ENCODE measurements at places on chromosomes 11 and 22.

GRCh38 chr11:8586805-8587204 is 7.2 kb downstream of the STK33 start:
- no peak for DNase-seq

DNA sequence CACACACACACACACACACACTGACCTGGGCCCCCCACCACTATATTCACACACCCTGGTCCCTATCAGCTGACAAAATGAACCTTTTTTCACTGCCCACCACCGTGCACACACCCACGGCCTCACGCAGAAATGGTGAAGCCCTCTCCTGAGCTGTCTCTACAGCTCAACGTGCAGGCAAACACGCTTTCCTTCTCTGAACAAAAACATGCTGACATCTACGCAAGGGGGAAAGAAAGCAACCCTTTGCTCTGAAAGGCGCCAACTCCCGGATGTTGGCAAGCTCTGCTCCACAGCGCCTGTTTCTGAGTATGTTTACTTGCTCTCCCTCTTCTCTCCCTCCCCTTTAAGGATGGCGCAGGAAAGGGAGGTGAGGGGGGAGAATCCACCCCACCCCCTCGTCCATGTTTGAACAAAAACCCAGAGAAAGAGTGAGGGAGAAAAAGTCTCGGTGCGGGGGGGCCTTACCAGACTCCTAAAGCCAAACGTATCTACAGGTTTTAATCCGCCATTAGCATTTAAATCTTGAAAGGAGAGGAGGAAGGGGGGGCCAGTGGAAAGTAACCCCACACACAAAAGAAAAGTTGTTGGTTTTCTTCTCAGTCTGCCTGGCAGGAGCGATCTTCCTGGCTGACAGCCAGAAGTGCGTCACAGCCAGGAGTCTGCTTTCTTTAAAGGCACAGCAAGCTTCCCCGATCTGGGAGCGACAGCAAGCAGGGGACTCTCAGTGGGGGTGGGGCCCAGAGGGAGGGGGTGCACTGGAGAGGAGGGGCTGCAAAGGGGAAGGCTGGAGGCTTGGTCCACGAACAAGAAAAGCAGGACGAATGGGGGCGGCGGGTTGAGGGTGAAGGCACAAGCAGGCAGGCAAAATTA is 39.6 kb downstream of the NUMA1 start:
- peak; percentile 55 for DNase-seq

DNA sequence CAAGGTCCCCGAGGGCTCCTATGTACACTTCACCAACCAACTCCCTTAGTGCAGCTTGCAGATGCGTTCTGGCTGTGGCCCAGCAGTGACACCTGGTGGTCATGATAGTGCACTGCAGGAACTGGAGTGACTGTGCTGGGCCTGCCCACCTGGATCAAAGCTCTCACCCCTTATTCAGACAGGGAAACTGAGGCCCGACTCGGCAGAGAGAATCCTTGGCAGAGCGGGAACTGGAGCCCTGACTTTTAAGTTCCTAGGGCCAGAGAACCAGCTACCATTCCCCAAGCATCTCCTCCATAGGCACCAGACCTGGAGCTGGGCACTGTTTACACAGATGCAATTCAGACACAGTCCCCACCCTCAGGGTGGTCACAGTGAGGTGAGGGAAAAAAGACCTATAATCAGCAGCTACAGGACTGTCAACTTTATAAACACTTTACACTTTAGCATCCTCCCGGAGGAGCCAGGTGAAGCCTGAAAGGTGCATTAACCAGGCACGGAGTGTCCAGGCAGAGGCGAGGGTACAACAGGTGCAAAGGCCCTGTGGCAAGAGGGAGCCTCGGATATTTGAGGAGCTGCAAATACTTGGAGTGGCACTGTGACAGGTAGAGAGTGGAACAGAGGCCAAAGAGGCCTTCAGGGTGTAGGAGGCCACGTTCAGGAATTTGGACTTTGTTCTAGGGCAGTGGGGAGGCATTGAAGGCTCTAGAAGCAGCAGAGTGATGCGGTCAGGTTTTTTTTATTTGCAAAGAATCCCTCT is 22.0 kb downstream of the RHBDD3 start:
- DNase-seq, result peak; percentile 46

DNA sequence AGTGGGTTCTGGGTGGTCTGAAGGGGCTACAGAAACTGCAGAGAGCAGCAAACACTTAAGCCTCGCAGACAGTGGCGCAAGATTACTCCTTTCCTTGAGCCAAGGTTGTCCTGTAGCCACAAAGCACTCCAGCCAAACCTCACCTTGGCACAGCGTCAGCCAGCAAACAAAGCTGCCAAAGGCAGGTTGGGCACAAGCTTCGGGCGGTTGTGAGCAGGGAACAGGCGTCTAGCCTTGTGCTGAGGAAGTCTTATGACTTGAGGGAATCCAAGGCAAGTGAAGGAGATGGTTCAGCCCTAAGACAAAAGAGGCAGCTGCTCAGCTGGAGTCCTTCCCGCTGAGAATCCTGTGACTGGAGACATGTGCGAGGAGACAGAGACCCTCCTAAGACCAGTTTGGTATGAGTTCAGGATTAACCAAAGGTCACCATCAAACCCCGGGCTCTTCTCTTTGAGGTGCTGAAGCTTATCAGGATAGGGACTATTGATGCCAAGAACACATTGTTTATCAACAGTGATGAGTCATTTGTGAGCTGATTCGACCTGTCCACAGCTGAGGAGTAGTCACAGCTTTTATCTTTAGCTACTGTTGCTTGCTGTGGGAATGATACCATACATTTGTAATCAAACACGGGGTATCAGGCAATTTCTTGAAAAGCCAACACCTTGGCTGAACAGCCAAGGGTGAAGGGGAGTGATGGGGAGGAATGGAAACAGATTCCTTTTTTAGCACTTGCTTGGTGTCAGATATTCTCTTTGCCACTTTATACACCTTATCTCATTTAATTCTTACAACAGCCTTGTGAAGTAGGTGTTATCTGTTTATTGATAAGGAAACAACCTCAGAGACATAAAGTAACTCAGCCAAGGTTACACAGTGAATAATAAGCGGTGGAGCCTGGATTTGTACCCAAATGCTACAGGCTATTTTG is 4.6 kb downstream of the ADM start:
- no peak for DNase-seq

GRCh38 chr11:14542324-14542723 is 22.1 kb upstream of the PSMA1 start:
- no peak for DNase-seq

GRCh38 chr22:30196141-30196879 is 50.2 kb downstream of the LIF start:
- DNase-seq, result peak; percentile 76

GRCh38 chr11:65377036-65377435 is 5.4 kb downstream of the SLC25A45 start:
- DNase-seq, result no peak
